ENCODE measurements at places on chromosomes 3 and 15. TPM values are rescaled to one million over a fixed set of nuclear protein-coding genes. Genes with fewer than 3 reads are reported as not detected.

DNA sequence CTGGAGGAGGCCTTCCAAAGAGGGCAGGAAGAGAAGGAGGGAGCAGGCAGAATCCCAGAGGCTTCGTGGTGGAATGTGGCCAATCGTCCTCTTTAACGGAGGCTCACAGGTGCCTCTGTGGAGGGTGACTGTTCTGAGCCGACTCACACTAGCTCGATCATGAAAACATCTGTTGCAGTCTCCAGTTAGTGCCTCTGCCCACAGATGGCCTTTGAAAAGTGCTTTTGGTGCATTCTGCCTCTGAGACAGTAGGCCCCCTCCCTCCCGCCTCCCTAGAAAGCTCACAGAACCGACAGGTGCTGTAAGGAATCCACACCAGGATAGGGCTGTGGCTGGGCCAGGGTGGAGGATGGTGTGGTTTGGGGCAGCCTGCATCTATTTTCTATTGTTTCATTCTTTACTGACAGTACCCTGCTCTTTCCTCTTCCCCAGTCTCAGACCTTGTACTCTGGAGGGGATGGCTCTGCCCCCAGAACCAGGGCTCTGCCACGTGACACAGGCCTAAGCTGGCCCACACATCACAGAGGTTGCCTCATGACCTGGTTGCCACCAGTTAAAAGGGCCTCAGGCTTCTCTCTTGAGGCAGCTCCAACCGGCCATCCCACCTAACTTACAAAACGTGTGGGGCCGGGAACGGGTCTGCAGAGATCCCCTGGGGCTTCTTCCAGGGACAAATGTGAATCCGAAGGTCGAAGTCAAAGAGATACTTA is 27.2 kb upstream of the PIGZ start:
- DNase-seq: no peak

DNA sequence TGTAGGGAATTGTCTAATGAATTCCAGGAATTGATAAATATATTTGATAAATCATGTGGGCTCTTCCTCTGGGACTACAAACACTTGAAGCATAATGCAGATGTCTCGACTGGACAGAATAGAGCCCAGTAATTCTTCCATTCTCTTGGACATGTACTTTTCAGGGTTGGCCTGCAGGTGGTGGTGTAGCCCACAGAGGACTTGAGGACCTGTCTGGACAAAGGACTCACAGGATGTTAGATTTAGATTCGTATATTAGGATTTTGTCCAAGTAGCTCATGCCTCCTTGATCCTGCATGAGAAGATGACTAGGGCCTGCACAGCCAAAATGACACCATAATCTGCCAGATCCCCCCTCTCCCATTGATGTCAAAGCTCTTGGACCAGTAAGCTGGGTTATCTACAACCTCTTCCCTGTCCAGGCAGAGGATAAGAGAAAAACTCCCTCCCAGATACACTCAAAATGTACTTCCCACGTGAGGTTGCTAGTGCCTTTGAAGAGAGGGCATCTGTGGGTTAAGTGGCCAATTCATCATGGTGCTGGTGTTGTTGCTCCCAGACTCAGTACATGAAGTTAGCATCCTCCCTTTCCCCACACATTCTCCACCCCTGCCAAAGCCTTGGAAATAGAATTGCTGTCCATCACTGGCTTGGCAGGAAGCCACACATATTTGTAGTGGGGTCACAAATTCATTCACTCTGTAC is 88.6 kb upstream of the ZNF280D start:
- peak; percentile 44 for DNase-seq

The PRICKLE2 gene
- not detected for total RNA-seq

DNA sequence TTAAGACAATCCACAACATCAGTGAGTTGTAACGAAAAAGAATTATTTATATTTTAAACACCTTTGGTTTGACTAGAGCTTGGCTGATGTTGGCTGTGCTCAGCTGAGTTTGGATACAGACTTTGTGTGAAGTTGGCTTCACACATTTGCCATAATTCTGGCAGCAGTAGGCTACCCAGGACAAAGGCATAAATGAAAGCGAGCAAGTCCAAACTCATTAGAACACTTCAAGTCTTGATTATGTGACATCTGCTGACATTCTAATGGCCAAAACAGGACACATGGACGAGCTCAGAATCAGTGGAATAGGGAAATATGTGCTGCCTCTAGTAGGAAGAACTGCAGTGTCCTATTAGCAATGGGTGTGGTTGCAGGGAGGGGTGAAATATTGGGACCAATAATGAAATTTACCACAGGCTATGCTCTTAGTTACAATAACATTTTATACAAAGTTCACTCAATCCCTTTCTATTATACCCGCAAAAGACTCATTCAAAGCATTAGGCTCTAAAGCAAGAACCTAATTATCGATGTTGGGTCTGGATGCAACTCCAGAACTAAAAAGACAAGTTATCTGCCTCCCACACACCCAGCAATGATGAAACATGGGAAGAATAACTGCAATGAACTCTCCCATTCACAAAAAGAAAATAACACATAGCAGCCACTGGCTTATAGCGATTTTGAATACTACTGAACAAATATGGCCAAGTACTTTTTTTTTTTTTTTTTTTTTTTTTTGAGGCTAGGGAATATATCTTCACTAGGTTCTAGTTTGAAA is 493.9 kb upstream of the RASGRP1 start:
- DNase-seq: no peak

DNA sequence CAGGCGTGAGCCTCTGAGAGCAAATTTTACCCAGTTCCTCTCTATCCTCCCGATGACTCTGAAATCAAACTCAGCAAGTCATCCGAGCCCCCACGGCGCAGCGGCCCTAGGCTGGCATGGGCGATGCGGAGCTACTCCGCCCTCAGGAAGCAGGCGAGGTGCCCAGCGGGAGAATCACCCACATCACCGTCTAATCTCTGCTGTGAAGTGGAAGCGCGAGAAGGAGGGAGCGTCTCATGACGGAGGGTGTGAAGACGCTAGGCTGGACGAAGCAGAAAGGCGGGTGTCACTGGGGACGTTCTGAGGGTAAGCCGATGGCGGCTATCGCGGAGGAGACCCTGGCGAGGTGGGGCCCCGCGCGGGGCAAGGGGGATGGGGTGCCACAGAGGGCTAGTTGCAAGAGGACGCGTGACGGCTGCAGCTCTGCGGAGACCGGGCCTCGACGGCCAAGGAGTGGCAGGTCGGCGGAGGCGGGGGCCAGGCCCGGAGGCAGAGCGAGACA is 9.1 kb upstream of the GNAI2 start:
- peak; percentile 59 for DNase-seq

DNA sequence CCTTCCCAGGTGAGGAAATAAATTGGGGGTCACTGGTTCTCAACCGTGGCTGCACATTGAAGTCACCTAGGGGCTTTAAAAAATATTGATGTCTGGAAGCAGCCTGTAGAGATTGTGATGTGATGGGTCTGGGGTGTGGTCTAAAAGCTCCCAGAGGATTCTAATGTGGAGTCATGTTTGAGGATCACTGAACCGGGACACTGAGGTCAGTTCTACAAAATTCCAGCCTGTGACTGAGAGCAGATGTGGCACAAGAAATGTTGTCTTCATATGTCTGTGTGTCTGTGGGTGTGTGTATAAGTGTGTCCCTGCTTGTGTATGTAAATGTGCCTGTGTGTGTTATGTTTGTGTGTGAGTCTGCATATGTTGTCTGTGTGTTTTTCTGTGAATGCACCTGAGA is 79.9 kb downstream of the TLE3 start:
- DNase-seq: no peak

DNA sequence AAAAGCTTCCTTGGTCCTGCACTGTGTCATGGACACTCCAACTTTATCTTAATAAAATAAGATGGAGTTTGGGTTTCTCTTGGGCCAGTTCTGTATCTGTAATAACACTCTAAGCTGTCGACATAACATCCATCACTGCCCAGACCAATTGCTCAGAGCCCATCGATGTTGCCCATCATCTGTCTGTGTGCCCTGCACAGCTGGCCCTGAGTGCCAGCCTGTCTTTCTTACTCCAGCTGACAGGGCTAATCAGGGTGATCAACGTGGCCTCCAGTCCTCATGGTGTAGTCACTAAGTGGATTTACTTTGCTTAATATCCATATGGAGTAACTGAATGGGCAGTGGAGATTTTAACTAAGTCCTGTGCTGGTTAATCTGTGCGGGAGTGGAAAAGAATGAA is 419.8 kb upstream of the TPM1 start:
- DNase-seq: no peak

The TRANK1 gene
- total RNA-seq: 49.3 TPM

- DNase-seq: no peak
Measured at GRCh38 chr3:157588386-157589060, 85.3 kb upstream of the VEPH1 start.

The SAXO2 gene
- 1.6 TPM for total RNA-seq

GRCh38 chr15:38193496-38193895 is 59.1 kb upstream of the SPRED1 start:
- DNase-seq: no peak

DNA sequence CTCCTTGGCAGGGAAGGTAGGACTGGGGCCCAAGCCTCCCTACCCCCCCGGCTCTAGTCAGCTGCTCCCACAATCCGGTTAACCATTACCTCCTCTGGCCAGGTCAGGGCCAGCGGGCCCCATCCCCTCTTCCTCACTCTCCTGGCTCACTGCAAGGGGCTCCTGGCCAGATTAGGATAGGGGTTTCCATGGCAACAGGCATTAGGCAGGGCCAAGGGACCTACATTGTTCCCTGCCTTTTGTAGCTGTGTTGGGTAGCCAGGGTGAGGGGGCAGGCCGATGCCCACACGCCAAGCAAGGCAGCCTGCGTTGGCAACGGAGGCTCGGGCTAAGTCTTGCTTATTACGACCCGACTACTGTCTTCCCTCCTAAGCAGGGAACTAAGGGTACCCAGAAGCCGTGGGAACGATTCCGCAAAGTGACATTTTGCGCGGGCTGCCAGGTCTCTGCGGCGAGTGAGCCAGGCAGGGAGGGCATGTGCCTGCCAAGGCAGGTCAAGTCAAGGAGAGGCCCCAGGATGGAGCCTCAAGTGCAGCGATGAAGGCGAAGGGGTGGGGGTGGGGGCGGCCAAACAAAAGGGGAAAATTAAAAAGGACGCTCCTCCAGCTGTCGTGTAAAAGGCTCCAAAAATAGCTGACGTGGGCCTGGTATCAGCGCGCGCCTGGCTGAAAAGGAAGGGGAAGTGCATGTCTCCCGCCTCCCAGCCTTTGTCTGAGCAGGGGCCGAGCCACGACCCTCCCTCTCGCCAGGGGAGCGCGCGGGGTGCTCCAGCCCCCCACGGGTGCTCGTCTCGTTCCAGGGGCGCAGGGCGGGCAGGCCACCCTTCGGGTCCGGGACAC is 919 bp downstream of the IDH2 start:
- DNase-seq: peak; percentile 58

The GMNC gene
- not detected for total RNA-seq

- DNase-seq: no peak
Measured at GRCh38 chr3:109098079-109098644, 19.8 kb downstream of the MORC1 start.

DNA sequence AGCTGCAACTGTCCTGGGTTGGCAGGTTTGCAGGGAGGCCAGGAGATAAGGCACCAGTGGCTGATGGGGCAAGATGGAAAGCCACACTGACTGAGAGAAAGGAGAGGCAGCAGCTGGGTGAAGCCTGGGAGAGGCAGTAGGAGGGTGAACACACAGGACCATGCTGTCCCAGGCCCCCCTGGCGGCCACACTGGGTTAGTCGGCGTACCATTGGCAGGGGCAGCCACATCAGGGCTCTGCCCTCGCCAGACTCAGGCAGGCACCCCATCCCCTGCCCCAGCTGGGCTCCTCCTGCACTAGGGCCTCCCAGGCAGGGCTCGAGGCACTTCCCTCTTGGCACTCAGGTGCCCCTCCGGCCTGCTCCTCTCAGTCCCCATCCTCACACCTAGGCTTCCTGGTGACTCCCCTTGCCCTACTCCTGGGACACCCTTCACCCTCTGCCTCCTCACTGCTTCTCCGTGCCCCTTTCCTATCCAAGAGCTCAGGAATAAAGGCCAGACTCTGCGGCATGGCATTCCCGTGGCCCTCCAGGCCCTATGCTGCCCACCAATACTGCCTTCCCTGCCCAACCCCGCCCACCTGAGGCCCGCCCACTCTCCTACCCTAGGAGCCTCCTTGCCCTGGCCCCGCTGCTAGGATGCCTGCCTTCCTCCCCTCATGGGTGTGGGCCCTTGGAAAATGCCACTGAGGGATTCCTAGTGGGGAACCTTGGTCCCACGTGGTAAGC is 28.7 kb upstream of the DUSP7 start:
- no peak for DNase-seq

The GRAMD2A gene
- total RNA-seq: not detected

The ZNF502 gene
- 2.4 TPM for total RNA-seq

DNA sequence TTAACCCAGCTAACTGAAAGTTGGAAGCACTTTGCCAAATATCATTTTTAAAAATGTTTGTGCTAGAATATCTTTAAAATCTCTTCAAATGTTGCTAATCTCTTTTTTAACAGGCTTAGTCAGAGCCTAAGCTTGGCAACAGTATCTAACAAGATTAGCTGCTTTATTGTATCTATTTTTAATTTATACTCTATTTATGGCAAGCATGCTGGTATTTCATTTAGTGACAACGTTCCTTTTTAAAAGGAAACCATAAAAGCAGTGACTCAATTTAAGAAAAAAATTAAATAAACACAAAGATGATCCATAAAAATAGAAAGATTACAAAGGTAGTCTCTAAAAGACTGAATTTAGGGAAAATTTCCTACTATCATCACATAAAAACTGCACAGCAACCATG is 40.5 kb downstream of the SLC12A6 start:
- no peak for DNase-seq

DNA sequence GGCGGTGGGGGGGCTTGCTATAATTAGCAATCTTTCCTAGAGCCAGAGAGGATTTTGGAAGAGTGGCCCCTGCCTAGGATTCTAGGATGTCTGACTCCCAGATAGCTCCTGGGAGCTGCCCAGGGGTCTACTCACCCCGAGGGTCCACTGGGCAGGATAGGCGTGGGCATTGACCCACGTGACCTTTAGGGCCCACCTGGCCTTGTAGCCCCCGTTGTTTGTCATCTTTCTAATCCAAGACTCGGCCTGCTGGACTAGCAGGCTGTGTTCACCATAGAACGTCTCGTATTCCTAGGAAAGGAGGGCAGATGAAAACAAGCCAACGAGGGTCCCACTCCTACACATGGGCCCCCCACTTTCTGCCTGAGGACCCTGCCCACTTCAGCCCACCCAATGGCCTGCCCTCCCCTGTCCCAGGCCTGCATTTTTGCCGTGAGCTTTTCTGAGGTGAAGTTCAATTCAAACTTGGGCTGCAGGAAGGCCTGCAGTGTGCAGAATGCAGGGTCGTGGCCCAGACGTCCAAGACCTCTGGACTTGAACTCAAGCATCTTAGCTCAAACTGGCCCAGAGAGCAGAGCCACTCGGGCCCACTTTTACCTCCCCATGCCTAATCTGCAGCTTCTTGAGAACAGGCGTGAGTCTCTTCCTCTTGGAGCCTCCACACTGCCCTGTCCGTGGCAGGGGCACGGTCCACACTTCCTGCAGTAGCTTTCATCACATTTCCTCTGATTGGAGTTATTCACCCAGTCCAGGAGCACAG is 41.5 kb downstream of the MUC4 start:
- DNase-seq: no peak

DNA sequence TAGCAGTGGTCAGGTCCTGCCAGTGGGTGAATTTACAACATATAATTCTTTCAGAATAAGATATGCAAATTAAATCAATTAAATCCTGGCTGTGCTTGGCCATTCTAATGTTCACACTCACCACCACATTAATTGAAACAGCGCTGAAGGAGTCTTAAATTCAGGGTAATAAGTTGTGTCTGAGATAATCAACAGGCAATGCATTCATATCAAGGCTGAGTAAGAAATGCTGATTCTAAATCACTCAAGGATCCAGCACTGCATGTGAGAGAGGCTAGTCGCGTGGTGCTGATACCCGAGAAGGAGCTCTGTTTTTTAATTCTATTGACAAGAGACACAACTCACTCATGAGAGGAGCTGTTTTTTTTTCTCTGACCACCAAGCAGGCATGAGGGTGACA is 588.8 kb upstream of the ADAMTS9 start:
- no peak for DNase-seq

The CCDC54 gene
- total RNA-seq: not detected

Data from activated CD8-positive, alpha-beta T cell treated with anti-CD3 and anti-CD28 coated beads, Interleukin-2, amount 10 ng/mL, durations not matched to agents 7 days and 5 days (primary cell).